ENCODE measurements at places on chromosomes 7 and 10.

DNA sequence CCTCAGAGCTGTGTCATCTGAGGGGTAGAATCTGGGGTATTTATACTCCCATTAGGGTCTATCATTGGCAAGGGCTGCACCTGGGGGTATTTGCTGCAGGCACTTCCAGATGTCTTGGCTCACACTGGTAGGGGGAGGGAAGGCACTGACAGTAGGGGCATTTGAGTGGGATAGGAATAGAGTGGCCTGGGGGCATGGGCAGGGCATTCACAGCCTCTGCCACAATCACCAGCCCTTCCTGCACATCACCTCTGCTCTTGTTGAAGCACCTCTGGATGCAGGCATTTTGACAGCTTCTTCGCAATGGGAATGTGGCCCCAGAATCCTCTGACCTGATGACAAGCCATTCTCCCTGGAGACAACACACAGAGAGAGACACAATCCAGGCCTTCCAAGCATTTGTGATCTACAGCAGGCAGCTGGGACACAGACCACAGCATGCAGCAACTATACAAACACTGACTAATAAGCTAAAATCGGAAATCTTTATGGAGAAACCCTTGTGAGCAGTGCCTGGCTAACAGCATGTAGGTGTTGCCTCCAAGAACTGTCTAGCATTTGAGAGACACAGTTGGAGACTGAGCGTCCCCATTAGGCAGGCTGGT is 178.5 kb downstream of the KCNMA1 start:
- no peak for DNase-seq

- DNase-seq, result no peak
Observed at GRCh38 chr10:128027306-128027705, 98.9 kb downstream of the MKI67 start.

DNA sequence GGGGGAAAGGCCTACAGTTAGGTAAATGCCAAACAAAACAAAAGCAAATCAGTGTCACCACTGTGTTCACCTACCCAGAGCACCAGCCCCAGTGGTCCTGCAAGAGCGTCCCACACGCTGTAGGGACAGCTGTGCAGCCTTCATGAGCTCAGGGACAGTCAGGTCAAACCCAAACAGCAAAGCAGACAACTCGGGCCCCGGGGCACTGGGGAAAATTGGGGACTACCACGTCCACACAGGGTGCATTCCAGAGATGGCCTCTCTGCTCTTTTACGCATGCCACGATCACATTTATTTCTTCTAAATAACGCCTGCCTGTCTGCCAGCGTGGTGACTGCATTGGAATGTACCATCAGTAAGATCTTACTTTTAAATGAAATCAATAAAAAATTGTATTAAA is 21.7 kb downstream of the EBF3 start:
- DNase-seq, result no peak

DNA sequence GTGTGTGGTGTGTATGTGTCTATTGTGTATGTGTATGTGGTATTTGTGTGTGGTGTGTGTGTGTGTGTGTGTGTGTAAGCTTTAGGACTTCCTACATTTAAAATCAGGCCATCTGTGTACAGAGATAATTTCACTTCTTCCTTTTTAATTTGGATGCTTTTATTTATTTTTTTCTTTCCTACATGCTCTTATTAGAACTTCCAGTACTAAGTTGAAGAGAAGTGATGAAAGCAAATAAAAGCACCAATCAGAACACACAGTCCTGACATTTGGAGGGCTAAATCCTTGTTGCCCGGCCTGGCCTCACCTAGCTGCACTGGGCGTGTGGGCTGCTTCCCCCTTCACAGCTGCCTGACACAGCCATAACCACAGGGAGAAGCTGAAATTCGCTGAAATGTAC is 3.8 kb upstream of the MRC1 start:
- DNase-seq, result no peak

- peak; percentile 45 for DNase-seq
Observed at GRCh38 chr7:6530626-6531491, 20.4 kb downstream of the GRID2IP start.

- no peak for DNase-seq
Observed at GRCh38 chr10:103802637-103803353, 52.6 kb downstream of the SH3PXD2A start.

DNA sequence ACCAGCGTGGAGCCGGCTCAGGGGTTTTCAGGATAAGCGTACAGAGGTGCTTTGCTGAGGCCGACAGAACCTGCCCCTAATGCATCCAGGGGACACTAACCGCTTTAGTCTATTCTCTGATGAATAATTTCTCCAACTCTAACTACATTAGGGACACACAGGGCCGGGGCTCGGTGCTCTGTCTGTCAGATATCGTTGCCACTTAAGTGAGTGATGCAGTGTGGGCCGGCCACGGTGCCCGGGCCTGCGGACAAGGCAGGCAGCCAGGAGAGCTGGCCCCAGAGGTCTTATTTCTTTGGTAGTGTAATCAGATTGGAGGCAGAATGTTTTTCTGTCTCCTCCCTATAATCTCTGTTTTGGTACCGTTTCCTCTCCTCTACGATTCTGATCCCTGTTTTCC is 62.7 kb downstream of the ADRA2A start:
- DNase-seq, result no peak

DNA sequence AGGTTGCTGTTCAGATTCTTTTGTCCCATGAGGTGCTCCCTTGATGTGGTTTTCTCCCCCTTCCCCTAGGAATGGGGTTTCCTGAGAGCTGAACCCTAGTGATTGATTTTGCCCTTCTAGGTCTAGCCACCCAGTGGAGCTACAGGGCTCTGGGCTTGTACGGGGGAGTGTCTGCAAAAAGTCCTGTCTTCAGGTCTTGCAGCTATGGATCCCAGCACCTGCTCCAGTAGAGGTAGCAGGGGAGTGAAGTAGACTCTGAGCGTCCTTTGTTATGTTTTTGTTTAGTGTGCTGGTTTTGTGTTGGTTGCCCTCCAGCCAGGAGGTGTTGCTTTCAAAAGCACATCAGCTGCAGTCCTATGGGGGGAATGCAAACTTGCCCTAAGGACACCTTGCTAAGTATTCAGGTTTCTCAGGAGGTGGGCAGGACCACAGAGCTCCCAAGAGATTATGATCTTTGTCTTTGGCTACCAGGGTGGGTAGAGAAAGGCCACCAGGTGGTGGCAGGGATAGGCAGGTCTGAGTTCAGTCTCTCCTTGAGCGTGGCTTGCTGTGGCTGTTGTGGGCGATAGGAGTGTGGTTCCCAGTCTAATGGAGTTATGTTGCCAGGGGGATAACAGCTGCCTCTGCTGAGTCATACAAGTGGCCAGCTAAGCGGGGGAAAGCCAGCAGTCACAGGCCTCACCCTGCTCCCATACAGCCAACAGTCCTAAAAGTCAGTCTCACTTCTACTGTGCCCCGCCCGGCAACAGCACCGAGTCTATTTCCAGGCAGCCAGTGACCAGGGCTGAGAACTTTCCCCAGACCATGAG is 92.4 kb upstream of the JCAD start:
- no peak for DNase-seq

GRCh38 chr7:89023877-89024276 is 228.3 kb upstream of the TEX47 start:
- DNase-seq, result no peak

DNA sequence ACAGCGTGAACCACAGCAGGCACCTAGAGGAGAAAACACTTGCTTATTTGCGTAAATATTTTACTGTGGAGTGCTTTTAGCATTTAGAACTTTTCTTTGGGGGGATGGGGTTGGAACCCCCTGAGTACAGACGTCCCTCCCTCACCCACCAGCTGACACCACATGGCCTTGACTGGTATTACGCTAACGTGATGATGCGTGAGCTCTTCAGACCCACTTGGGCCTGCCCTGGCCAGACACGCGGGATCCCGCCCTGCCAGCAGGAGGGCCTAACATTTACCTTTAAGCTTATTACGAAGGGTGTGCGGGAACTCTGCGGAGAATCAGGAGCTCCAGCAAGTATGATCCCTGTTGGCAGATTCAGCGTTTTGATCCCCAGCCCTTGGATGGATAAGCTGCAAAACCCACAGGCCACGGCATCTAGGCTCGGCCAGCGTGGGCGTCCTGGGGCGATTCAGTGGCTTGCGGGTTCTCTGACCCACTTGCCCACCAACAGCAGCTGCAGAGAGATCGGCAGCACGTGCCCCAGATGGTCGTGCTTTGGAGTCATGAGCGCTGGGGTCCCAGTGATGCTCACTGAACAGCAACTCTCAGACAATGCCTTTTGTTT is 545.5 kb upstream of the FOXK1 start:
- no peak for DNase-seq

GRCh38 chr7:119228482-119228881 is 1004.0 kb downstream of the ANKRD7 start:
- DNase-seq, result no peak

GRCh38 chr10:121425623-121426022 is 172.6 kb downstream of the FGFR2 start:
- DNase-seq, result no peak

DNA sequence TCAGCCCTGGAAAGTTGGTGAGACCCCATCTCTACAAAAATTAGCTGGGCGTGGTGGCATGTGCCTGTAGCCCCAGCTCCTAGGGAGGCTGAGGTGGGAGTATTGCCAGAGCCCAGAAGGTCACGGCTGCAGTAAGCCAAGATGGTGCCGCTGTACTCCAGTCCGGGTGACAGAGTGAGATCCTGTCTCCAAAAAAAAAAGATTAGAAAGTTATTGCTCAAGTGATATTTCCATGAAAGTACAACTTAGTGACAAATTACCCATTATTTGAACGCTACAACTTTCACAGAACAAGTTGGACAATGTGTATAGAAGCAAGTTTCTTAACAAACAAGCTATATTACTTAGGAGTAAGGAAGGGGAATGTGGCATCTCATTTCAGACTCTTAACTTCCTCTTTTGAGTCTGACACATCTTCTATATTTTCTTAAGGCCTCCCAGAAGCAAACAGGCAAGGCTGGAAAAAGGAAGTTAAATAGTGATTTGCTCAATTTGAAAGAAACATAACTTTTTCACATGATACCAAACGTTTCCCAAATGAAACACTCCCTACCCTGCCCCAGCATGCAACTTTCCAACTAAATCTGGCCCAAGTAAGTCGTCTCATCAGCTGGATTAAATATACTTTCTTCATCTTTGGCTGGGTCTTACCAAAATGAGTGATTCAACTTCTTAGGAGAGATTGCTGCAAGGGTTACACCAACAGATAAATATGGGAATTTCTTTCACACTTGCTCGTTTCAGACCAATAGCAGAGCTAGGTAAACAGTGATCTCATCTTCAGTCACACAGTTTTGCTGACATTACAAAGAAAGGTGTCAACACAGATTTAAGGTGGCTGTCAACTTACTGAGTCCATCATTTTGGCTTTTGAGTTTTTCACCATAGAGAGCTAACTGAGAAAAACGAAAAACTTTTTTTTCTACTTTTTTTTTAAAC is 66.3 kb upstream of the KLF6 start:
- no peak for DNase-seq

GRCh38 chr10:77240041-77240652 is 397.5 kb downstream of the KCNMA1 start:
- DNase-seq, result no peak

DNA sequence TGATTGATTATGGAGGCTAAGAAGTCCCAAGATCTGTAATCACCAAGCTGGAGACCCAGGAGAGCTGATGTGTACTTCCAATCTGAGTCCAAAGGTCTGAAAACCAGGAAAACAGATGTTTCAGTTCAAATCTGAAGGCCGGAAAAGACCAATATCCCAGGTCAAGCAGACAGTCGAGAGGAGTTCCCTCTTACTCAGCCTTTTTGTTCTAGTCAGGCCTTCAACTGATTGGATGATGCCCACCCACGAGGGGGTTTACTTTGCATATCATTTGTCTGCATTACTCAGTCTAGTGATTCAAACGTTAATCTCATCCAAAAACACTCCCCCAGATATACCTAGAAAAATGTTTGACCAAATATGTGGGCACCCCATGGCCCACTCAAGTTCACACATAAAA is 7.4 kb upstream of the ARID5B start:
- peak; percentile 18 for DNase-seq
